Esophagus muscularis mucosa (tissue), 4 donors: ENCODE measurements at places on chromosomes 11 and 22. TPM values are rescaled to one million over a fixed set of nuclear protein-coding genes. Genes with fewer than 3 reads are reported as not detected.

- DNase-seq, result no peak
These were observed 725.5 kb downstream of the METTL15 start for GRCh38 chr11:28833670-28834069.

DNA sequence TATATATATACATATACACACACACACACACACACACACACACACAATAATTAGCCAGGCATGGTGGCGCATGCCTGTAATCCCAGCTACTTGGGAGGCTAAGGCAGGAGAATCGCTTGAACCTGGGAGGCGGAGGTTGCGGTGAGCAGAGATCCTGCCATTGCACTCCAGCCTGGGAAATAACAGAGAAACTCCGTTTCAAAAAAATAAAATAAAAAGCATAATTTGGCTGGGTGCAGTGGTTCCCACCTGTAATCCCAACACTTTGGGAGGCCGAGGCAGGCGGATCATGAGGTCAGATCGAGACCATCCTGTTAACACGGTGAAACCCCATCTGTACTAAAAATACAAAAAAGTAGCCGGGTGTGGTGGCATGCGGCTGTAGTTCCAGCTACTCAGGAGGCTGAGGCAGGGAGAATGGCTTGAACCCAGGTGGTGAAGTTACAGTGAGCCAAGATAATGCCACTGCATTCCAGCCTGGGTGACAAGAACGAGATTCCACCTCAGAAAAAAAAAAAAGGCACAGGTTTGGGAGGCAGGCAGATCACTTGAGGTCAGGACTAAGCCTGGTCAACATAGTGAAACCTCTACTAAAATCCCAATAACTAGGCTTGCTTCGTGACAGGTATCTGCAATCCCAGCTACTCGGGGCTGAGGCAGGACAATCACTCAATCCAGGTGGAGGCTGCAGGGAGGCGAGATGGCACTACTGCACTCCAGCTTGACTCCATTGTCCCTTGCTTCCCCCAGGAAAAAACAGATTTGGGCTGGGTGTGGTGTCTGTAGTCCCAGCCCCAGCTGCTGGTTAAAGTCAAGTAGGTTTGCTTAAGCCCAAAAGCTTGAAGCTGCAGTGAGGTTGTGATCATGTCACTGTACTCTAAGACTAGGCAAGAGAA, 11.8 kb upstream of the WDR74 start:
- no peak for DNase-seq

- DNase-seq, result no peak
These were observed 69.9 kb downstream of the MPPED1 start for GRCh38 chr22:43481568-43482317.

DNA sequence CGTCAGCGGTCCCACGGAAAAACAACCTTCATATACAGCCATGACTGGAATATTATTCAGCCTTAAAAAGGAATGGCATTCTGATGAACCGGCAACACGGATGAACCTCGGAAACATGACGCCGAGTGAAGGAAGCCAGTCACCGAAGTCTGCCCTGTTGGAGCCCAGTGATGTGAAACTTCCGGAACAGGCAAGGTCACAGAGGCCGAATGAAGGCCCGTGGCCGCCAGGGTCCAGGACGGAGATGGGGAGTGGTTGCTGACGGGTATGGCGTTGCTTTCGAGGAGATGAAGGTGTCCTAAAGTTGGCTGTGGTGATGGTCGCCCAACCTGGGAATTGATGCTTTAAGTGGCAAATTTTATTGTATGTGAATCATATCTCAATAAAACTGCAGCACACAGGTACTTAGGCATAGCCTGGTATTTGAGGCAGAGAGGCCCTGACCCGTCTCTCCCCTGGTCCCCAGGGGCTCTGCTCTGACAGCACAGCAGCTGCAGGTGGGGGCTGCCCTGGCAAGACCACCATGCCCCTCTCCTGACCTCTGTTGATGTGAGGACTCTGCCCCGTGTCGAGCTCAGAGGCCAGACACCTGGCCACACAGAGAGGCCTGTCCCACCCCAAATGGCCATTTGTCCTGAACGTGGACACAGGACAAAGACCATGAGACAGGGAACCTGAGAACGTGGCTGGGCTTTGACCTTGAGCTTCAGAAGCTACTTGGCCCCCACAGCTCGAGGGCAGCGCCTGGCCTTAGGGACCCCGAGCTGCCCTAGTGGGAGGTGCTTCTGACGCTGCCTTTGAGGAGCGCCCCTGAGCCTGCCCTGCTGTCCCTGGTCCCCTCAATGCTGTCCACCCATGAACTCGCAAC, 1090.8 kb downstream of the BRD1 start:
- no peak for DNase-seq

DCDC1 gene
- not detected for total RNA-seq

- DNase-seq, result no peak
These were observed 17.0 kb downstream of the IMMP1L start for GRCh38 chr11:31492320-31492913.

DNA sequence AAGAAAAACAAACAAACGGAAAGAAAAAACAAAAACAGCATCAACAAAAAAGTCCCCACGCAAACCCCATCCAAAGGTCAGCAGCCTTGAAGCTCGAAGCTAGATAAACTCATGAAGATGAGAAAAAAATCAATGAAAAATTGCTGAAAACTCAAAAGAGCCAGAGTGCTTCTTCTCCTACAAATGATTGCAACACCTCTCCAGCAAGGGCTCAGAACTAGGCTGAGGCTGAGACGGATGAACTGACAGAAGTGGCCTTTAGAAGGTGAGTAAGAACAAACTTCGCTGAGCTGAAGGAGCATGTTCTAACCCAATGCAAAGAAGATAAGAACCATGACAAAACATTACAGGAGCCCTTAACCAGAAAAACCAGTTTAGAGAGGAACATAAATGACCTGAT, 18.4 kb upstream of the FTH1 start:
- no peak for DNase-seq

GRCh38 chr22:20569059-20570058, 61.9 kb downstream of the MED15 start:
- peak; percentile 96 for DNase-seq

CDC45 gene
- not detected for total RNA-seq

GRCh38 chr11:76415073-76415472, 29.7 kb upstream of the EMSY start:
- no peak for DNase-seq

- no peak for DNase-seq
These were observed 62.6 kb upstream of the WNT7B start for GRCh38 chr22:46039535-46039934.

DNA sequence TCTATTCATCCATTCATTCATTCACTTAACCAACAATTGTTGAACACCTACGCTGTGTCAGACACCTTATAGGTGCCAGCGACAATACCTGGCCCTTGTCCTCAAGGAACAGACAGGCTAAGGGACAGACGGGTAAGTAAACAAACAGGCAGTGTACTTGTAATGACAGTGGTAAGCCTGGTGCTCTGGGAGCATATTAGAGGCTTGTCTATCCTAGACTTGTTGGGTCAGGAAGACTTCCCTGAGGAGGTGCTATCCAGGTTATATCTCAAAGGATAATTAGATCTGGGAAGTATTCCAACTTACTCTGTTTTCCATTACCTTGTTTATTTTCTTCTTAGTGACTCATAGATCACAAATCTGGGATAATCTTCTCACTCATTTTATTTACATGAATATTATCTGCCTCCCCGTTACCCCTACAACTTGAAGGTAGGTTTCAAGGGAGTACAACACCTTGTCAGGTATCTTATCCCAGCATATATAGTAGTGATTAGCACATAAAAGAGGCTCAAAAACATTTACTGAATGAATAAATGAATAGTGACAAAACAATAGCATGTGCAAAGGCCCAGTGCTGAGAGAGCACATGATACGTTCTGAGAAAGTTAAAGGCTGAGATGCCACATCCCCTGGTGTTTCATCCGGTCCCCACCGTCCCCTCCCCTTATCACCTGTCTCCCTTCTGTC, 75.3 kb upstream of the NCAM1 start:
- DNase-seq, result no peak

DNA sequence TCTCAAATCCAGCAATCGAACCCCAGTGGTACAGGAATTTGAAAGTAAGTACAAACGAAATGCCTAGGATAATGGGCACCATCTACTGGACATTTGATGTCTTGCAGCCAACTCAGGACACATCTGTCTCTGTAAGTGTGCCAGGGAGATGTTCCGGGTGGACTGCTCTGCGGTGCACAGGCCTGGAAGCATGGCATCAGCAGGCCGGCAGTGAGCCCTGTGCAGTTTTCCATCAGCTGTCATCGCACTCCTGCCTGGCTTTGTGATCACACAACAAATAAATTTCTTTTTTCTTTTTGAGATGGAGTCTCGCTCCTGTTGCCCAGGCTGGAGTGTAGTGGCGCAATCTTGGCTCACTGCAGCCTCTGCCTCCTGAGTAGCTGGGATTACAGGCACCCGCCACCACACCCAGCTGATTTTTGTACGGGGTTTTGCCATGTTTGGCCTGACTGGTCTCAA, 71.0 kb downstream of the JAM3 start:
- DNase-seq, result no peak

DNA sequence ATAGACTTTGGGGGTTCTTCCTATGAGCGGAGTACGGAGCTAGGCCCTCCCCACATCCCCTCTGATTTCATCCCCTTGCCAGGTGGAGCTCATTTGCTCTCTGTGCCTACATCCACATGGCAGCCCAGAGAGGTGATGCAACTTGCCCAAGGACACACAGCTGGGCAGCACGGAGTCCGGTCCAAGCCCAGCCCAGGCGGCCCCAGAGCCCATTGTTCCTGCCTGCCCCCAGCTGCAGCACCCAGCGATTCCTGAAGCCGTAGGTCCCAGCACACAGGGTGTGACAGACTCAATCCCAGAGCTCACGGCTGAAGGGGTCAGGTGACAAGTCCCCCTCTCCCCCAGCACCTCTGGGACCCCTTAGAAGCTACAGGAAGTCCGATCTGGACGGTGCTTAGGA, 22.2 kb upstream of the RFPL3 start:
- no peak for DNase-seq

DNA sequence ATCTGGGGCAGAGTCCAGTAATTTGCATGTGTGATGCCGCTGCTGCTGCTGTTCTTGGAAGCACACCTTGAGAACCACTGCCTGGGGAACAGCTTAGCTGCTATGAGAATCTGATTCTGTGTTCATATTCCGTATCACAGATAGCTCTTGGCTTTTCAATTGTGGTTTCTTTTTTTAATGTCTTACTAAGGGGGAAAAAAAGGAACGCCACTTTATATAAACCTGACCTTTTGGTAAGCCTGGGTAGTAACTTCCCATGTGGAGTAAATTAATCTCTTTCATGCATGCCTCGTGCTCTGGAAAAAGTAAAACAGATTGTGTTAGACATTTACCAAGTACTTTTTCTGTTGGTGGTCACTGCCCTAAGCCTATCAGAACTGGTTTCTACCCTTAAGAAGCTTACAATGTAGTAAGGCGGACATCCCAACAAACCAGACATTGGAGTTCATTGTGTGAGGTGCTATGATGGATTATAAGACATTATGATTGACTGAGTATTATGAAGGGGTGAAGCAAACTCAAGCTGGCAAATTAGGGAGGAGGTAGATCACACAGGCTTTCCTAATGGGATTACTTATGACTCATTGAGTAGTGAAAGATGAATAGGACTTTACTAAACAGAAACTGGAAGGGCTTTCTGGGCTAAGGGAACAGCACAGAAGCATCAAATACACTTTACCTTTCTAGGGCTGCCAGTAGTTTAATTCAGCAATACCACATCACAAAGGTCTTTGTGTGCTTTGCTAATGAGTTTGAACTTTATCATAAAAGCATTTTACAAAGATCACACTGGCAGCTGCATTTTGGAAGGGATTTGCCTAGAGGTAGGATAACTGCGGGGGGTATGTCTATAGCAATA, 64.7 kb downstream of the MAML2 start:
- no peak for DNase-seq

HEPHL1 gene
- 0.42 TPM for total RNA-seq

- DNase-seq, result no peak
These were observed 196.2 kb downstream of the TBC1D22A start for GRCh38 chr22:46958658-46959057.

KRTAP5-9 gene
- total RNA-seq, result not detected

ARHGAP8 gene
- total RNA-seq, result 0.33 TPM

AIP gene
- total RNA-seq, result 100 TPM

GRCh38 chr11:129694966-129695365, 120.7 kb upstream of the TMEM45B start:
- no peak for DNase-seq

- DNase-seq, result no peak
These were observed 562.5 kb downstream of the MN1 start for GRCh38 chr22:27238935-27239510.

- DNase-seq, result no peak
These were observed 362.7 kb upstream of the DDI1 start for GRCh38 chr11:103673773-103674172.

GRCh38 chr22:21073482-21073881, 27.7 kb downstream of the LRRC74B start:
- DNase-seq, result no peak

DNA sequence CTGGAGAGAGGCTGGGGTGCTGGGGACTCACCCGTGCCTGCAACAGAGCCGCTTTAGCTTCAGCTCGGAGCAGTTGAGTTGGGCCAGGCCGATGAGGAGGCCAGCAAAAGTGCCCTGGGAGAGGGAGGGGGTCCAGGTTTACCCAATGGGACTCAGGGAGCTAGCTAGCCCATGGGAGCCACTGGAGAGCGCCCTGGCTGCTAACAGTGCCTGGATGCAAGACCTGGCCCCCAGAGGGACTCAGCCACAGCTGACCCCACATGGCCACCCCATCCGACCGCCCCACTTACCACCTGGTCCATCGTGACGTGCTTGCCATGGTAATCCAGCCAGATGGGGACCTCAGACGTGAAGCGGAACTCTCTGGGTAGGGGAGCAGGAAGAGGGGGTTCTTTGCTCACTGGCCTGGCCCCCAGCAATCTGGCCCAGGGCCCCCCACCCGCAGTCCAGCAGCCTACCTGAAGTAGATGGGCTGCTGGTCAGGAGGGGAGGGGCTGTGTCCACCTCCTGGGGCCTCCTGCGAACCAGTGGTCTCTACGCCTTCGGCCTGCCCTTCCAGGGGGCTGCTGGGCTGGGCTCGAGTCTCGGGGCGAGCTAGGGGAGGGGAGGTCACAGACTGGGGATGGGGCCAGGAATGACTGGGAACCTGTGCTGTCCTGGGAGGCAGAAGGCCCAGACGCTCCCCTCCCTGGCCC, 19.1 kb upstream of the EHD1 start:
- DNase-seq, result no peak

GRCh38 chr11:110447343-110447742, 17.6 kb downstream of the FDX1 start:
- DNase-seq, result no peak

DNA sequence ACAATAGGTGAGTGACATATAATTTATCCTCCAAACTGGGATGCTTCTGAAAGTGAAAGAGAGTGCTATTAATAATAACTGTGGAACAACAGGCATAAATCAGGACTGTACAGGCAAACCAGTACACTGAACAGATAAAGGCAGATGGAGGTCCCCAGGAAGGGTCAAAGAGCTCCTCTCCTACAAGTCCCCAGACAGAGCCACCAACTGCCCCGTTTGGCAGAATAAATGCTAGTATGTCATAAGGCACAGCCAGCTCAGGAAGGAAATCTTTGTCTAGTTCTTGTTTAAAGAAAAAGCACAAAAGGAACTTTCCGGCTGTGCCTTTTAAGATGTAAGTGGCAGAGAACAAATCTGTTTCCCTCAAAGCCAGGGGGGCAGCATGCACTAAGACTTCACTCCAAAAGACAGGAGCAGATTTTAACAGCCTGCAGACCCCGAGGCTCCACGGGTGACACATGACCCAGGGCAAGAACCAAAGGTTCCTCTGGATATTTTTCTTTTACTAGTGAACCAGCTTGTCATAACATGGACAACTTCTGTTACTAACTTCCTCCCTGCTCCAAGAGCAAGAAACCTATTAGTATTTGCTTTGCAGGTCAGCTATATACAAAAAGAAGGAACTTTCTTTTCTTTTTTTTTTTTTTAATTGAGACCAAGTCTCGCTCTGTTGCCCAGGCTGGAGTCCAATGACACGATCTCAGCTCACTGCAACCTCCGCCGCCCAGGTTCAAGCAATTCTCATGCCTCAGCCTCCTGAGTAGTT, 50.2 kb downstream of the MYH9 start:
- DNase-seq, result no peak
